ENCODE measurements at places on chromosomes 2 and 18.

- DNase-seq: no peak
Observed at GRCh38 chr18:69257861-69258458, 142.7 kb upstream of the DOK6 start.

GRCh38 chr2:66538291-66538690 is 103.4 kb downstream of the MEIS1 start:
- no peak for DNase-seq

DNA sequence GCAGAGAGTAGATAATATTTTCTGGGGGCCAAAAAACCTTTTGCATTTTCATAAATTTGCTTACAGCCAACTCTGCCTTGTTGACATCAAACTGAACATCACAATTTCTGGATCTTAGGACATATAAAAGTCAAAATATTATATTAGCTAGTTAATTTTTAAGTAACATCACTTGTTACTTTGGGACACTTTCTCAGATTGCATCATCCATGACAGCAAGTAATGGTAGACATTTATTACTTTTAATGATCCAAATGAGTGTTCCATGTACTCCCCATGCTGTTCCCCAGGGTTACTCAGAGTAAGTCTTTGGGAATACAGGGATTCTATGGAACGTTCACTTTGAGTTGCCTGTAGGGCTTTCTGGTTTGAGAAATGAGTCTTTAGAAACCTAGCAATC is 39.1 kb upstream of the CWC22 start:
- no peak for DNase-seq

- no peak for DNase-seq
Observed at GRCh38 chr2:217027414-217027813, 167.6 kb upstream of the TNP1 start.

DNA sequence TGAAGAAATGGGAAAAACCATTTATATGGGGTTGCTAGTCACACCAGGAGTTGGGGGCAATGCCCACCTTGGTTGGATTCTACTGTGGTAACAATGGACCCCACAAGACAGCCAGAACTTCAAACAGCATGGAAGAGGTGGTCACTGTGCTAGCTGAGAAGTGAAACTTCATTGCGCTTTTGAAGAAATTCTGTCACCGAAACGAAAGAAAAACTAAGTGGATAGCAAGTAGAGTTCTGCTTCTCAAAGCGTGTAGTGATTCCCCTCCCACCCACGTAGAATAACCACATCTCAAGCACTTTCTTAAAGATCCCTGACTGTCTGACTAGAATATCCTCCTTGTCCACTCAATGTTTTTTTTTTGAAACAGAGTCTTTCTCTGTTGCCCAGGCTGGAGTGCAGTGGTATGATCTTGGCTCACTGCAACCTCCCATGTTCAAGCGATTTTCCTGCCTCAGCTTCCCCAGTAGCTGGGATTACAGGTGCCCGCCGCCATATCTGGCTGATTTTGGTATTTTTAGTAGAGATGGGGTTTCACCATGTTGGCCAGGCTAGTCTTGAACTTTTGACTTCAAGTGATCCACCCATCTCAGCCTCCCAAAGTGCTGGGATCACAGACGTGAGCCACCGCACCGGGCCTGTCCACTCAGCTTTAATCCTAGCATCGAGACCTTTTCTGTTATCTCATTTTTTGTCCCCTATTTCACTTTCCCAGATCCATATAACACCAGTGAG is 30.1 kb upstream of the CCL20 start:
- no peak for DNase-seq

DNA sequence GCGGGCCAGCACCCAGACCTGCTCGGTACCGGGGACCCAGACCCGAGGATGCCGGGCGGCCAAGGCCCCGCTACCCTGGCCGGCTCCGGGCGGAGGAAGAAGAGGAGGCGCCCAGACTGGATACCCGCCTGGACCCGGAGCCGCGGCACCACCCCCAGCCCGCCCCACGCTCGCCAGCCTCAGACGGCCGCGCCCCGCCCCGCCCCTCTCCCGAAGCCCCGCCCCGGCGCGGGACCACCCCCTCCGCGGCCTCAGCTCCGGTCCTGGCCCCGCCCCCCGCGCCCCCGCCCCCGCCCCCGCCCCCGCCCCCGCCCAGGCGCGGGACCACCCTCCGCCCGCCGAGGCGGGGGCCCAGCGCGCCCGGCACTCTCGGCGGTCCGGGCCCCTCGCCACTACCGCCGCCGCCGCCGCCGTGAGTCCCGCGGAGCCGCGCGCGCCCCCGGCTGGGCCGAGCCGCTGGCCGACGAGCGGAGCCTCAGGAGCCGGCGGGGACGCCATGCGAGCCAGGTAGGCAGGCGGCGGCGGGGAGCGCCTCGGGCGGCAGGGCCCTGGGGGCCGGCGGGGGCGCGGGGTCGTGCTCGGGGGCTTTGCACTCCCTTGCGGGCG is at the start of gene SH3BP4:
Gene SH3BP4, plus strand, starts transcription at position 354 of the 606 bp plus-strand sequence. CDS start 82,986 bp downstream, outside the sequence.
- peak; percentile 83 for DNase-seq

- DNase-seq: no peak
Observed at GRCh38 chr18:9808295-9809241, 77.2 kb upstream of the TXNDC2 start.

DNA sequence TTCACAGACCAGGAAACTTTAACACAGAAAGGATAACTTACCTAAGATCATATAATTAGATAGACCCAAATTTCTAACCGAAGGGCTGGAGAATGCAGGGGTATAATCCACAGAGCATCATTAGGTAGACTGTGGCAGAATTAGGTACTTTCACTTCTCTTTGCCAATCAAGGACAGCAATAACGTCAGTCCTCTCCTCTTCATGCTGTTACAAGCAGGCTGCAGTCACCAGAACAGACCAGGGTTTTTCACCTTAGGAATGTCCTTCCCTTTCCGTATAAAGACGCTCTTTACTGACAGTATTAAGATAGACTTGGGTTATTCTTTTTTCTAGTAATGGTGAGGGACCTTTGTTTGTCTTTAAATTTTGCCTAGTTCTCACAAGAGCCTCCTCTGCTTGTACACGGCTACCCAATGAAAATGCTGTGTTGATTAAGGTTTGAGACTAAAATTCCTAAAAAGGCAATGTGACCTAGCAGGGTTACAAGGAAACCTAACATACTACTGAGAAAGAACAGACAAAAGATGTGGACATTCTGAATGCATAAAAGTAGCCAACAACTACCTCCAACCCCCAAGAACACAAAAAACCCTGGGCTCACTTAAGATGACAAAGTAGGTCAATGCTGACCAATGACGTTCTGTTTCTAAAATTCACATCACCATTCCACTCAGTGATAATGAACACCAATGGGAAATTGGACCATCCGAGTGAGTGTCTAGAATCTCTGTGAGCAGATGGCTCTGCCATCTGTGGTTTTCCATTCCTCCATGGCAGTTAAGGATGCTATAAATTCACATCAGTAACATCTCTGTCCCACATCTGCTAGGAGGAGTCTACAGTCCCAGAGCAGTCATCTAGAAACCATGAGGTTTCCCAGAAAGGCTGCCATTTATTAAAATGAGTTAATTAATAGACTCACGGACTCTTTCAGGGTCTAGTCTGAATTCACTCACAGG is 2.1 kb downstream of the PDIA6 start:
- no peak for DNase-seq

DNA sequence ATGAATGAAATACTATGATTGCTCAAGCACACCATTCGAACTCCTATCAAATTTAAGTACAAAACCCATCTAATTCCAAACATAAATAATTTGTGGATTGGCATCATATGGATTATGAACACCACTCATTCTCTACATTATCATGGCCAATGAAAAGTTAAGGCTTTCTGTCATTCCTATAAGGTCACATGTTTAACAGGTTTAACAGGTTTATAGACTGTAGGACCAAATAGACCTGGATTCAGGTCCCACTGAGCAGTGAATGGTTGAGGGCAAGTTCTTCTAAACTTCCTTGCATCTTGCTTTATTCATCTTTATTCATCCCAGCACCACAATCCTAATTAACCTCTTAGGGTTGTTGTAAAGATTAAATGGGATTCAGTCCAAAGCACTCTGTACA is 33.4 kb downstream of the FBXO36 start:
- DNase-seq: no peak

GRCh38 chr2:68564426-68564825 is 79.0 kb upstream of the PROKR1 start:
- DNase-seq: no peak

GRCh38 chr2:22998359-22998758 is 386.6 kb upstream of the KLHL29 start:
- DNase-seq: no peak

- DNase-seq: no peak
Observed at GRCh38 chr2:121333834-121334558, 49.0 kb upstream of the TFCP2L1 start.

DNA sequence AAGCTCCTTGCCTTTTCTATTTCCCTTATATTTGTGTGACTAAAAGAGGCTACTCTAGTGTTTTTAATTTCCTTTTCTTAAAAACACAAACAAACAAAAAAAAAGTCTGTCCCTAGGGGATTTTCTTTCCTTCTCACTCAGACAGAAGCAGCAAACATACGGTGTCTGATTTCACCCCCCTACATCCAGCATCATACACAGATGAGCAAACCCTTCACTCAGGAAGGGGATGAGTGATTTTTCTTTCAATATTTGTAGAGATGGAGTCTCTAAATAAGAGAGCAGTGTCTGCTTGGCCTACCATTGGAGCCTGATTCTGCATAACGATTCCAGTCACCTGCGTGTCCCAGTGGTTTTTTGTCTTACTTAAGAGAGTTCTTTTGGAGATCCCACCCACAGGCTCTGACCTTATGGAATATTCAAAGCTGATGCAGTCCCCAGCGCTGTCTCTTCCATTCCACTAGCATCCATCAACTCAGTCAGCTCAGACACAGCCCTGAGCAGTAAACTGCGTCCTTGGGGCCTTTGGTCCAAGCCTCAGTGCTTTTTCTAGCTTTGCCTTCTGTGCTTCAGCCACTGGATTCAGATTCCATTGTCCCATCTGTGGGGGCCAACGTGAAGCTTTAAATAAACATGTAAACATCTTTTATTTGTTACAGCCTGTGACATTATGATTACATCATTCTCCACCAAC is 52.6 kb upstream of the TPO start:
- DNase-seq: no peak
